Stimulated activated CD4-positive, alpha-beta T cell treated with anti-CD3 and anti-CD28 coated beads, TNF-alpha, amount 100 ng/mL, for 24 hours (primary cell): ENCODE measurements at places on chromosomes 5 and 9.

DNA sequence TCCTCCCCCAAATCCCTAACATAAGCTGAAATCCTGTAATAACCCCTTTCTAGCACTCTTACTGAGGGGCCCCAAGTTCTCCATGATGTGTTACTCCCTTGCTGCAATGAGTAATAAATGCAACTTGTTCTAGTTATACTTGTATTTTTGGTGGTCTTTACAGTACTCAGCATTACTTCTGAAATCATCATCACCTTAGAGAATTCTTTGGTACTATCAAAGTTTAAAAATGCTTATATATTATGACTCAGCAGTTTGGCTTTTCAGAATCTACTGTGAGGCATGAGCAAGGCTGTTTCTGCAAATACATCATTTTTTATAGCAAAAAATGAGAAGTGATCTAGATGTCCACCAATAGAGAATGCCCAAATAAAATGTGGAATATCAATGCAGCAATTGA lies 20.7 kb upstream of the ROPN1L start:
- DNase-seq, result no peak

GRCh38 chr5:79971156-79971555 lies 19.9 kb downstream of the MTX3 start:
- DNase-seq, result no peak

DNA sequence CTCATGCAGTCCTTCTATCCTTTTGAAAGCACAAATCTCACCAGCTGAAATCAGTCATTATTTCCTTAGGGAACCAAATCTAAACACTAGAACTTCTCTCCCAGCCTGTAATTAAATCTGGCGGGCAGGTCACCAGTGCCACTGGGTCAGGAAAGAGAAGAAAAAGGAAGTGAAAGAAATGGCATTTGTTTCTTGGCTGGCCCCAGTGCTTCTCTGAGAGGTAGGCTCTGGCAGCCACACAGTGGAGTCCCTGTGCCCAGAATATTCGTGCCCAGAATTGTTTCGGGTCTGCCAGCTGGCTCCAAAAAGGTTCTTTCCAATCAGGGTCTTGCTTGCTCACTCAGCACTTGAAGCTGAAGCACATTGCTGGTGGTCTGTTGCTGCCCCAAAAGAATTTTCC lies 133.9 kb upstream of the MTAP start:
- DNase-seq, result no peak

- no peak for DNase-seq
Measured at GRCh38 chr5:172700365-172701290, 59.6 kb downstream of the NEURL1B start.

DNA sequence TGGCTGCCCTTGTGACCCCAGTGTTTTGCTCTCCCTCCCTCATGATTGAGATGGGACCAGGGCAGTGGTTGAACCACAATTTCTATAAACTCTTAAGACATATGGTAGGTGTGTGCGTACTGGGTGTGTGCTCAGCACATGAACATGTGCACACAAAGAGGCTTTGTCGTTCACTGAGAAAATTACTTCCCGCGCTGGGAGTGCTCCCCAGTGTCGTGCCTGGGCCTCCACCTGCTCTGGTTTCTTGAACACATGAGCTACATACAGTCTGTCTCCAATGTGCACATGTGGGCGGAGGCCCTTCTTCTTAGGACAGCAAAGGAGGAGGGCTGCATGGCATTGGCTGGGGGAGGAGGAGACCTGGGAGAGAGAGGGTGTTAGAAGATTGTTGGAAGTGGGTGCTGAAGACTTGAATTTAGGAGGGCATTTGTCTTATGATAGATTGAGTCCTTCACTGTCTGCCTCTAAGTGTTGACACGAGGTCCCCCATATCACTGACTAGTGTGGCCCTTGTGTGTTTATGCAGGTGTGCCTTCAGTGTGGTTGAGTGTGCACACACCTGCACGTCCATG lies 170.0 kb downstream of the CACNA1B start:
- DNase-seq, result no peak

- no peak for DNase-seq
Measured at GRCh38 chr5:139961435-139962157, 81.5 kb downstream of the NRG2 start.

DNA sequence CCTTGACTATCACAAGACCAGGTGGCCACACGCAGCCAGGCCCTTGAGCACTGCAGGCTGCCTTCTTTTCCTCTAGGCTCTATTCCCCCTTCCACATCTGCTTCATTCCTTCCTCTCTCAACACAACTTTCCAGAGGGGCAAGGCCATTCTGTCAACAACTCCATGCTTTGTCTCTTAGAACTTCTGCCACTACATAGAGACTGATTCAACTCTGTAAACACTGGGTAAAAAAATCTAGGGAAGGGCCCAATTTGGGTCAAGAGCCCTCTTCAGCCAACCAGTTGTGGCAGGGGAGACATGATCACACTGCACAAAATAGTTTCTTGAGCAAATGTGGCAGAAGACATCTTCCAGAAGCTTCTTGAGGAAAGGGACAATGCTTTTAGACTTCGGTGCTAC lies 55.6 kb downstream of the ATPSCKMT start:
- DNase-seq, result no peak
